ENCODE measurements at places on chromosomes 1 and 21. TPM values are rescaled to one million over a fixed set of nuclear protein-coding genes. Genes with fewer than 3 reads are reported as not detected.

DNA sequence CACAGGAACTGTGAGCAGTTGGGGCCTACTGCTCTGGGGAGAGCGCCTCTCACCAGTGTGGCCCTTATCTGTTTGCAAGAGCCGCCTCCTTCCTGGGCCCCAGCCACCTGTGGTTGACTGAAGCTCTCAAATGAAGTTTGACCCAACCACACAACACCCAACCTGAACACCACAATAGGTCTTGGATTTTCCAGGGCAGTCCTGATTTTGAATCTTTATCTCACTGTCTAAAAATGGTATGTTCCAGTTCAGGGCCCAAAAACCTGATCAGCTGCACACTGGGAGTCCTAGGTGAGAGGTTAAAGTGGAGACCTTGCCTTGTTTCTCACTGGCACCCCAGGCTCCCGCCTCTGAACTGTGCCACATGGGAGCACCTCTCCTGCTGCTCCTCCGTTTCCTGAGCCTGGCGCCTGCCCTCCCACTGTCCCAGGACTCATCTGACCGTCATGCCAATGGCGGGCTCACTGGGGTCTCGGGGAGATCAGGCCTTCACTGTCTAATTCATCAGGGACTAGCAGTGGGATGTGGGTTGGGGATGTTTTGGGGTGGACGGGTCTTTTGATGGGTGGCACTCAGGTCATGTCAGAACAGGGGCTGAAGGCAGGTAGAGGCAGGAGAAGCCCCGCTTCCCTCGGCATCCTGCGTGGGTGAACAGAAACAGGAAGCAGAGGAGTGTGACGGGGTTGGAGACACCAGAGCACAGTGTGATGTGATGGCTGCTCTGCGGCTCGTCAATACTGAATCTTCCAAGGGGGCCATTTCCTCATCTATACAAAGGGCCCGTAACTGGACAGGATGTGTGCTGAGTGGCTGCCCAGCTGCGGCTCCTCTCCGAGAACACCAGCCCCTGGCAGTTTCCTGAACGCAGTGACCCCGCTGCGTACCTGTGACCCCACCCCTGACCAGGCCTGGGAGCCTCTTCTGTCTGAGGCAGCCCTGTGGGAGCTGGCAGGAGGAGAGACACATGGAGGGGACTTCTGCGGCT, 59.6 kb upstream of the ITPKB start:
- DNase-seq = peak; percentile 80
- H3K27ac ChIP-seq = peak overlapping the region; percentile 92
- no peaks in the 10 kb centered on the region for H3K36me3 ChIP-seq
- peaks cover 38% of the 10 kb centered on the region for H3K4me1 ChIP-seq
- no peaks in the 10 kb centered on the region for H3K27me3 ChIP-seq
- peak overlapping the region; percentile 44 for H3K4me3 ChIP-seq

DNA sequence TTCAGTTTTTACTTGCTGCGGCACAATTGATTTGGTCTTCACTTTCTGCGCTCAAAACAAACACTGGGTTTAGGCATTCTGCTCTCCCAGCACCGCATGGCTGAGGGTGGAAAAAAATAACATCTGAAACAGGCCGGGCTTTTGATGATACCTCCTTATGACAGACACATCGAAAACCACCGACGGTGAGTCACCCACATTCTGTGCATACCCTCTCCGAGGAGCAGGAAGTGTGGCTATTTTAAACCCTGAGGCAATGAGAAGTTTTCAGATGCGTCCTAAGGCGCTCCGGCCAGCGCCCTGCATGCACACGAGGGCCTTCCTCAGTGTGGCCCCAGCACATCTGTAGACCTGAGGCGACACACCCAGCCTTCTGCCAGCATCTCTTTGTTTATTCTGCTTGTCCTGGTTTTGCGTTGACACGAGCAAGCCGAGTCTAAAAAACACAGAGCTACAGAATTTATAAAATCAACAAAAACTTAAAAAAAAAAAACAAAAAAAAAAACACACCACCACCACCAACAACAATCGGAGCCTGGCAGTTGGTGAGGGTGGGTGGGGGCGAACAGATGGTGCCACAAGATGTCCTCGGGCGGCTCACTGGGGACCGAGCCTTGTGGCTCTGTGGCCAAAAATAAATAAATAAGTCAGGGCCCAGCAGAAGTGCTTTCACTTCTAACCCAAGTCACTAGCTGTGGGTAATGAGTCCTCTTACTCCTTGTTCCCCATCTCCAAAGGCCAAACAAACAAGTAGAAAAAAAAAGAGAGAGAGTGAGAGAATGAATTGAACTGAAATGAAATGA, 162.6 kb upstream of the IRF2BP2 start:
- DNase-seq = peak; percentile 95
- peak overlapping the region; percentile 95 for H3K27ac ChIP-seq
- H3K4me1 ChIP-seq = peaks cover 59% of the 10 kb centered on the region
- peaks cover 3% of the 10 kb centered on the region for H3K36me3 ChIP-seq
- H3K4me3 ChIP-seq = peak overlapping the region; percentile 45

DNA sequence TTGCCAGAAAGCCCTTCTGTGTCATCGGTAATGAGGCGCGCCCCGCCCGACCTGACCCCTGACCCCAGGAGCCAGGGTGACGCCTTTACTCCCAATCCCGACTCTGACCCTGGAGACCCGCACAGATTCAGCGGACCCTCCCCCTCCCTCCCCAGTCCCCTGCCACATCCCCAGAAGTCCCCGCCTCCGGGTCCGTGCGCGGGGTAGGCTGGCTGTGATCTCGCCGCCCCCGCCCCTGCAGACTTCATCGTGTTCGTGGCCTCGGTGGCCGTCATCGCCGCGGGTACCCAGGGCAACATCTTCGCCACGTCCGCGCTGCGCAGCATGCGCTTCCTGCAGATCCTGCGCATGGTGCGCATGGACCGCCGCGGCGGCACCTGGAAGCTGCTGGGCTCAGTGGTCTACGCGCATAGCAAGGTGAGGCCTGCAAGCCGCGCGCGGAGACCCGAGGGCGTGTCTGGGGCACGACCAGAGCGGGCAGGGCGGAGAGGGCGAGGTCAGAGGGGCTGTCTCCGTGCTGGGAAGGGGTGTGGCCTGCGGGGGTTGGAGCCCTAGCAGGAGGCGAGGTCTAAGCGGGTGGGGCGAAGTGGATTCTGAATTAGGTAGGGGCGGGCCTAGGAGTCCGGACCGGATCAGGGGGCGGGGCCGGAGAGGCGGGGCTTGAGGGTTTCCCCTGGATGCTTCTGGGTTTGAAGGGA, 34.8 kb downstream of the KCNQ4 start:
- DNase-seq = peak; percentile 93
- H3K27me3 ChIP-seq = no peaks in the 10 kb centered on the region
- H3K36me3 ChIP-seq = no peaks in the 10 kb centered on the region
- H3K4me3 ChIP-seq = peak overlapping the region; percentile 67
- peaks cover 17% of the 10 kb centered on the region for H3K4me1 ChIP-seq
- peak overlapping the region; percentile 37 for H3K27ac ChIP-seq

- H3K4me1 ChIP-seq = peaks cover 13% of the 10 kb centered on the region
- peaks cover 3% of the 10 kb centered on the region for H3K36me3 ChIP-seq
- no peak overlapping the region for H3K27ac ChIP-seq
- H3K27me3 ChIP-seq = no peaks in the 10 kb centered on the region
- DNase-seq = no peak
Measured at GRCh38 chr1:198155253-198155652, 1.5 kb upstream of the NEK7 start.

DNA sequence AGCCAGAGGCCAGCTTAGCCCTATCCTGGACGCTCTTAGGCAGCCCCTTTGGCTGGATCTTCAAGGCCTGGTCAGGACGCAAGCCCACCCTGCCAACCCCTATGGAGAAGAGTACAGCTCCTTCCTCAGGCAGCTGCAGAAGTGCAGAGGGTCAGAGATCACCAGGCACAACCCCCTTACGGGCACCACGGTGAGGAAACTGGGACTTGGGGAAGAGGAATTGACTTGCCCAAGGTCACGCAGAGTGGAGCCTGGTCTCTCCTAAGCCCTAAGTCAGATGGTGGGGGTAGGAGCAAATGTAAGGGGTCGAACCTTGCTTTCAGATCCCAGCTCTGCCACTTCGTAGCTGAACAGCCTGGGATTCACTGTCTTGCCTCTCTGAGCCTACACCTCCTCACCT, 3.7 kb downstream of the E2F2 start:
- H3K4me1 ChIP-seq = peaks cover 75% of the 10 kb centered on the region
- peaks cover 39% of the 10 kb centered on the region for H3K36me3 ChIP-seq
- H3K4me3 ChIP-seq = no peak overlapping the region
- H3K27ac ChIP-seq = no peak overlapping the region
- H3K27me3 ChIP-seq = no peaks in the 10 kb centered on the region
- DNase-seq = no peak

DNA sequence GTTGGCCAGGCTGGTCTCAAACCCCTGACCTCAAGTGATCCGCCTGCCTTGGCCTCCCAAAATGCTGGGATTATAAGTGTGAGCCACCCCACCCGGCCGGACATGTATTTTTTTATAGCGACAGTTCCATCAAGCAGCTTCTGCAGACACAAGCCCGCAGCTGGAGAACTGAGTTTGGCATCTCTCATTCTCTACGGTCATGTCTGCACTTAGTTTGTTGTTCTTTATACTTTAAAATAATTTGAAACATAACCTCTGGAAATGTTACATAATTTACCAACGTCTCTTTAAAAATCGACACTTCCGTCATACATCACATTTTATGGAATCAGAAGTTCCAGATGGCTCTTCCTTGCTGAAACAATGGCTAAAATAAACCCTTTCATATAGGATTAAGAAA, 183.6 kb downstream of the DYRK1A start:
- no peak overlapping the region for H3K4me3 ChIP-seq
- H3K36me3 ChIP-seq = no peaks in the 10 kb centered on the region
- no peak for DNase-seq
- H3K4me1 ChIP-seq = peaks cover 11% of the 10 kb centered on the region

DNA sequence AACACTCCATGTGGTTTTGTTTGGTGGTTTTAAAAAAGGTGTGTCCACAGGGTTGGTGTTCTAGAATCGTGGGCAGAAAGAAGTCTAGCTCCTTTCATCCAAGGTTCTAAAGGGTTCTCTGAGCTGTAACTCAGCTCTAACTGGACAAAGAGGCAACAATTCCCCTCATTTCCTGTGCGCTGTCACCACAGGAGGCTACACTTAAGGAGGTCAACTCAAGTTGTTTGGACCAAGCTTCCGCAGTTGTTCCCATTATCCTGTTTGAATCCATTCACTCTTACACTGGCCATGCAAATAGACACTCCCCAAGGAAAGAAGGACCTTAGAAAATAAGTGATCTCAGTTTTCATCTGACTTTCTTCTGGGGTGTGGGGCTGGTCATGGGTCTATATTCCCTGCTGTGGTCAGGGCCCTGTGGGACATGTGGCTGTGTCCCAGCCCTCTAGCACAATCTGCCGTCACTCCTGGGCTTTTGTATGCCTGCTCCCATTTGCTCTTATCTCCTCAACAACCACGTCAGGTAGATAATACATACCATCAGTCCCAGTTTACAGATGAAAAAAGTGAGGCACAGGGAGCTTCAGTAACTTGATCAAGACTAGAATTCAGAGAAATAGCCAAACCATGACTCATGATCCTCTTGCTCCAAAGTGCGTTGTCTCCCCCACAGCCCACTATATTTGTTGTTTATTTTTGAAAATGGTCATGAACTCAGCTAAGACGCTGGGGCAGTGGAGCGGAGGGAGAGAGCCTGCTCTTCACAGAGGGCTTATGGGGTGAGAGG, 103.6 kb downstream of the RHOU start:
- no peaks in the 10 kb centered on the region for H3K4me1 ChIP-seq
- H3K36me3 ChIP-seq = no peaks in the 10 kb centered on the region
- H3K4me3 ChIP-seq = no peak overlapping the region
- H3K27ac ChIP-seq = no peak overlapping the region

IL22RA1 gene
- not detected for total RNA-seq

GPR37L1 gene
- total RNA-seq = not detected

OLFML2B gene
- 0.14 TPM for total RNA-seq

TNFAIP8L2 gene
- total RNA-seq = 18.4 TPM

TMEM54 gene
- 1.7 TPM for total RNA-seq

TCHHL1 gene
- total RNA-seq = not detected

TMEM53 gene
- 4.3 TPM for total RNA-seq

RCAN1 gene
- 10.0 TPM for total RNA-seq
